ENCODE measurements at places on chromosomes 4 and X.

GRCh38 chr4:138671106-138671505, 344.5 kb upstream of the NOCT start:
- no peak for DNase-seq

GRCh38 chrX:135194684-135195083, 23.5 kb upstream of the CT55 start:
- DNase-seq: no peak

DNA sequence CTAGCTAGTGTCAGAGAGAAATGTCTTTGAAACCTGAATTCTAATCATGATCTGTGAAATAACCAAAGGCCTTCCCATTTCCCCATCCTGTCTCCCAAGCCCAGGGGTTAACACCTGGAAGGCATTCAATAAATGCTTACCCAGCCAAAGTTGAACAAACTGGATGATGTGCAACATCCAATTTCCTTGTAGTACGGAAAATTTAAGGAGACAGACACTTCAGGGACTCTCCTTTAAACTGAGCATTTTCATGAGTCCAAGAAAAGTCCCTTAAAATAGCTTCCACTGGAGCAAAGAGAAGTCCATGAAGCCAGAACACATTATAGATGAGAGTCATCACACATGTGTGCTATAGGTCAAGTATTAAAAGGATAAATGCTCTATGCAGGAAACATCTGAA, 271.2 kb downstream of the RAB28 start:
- no peak for DNase-seq

DNA sequence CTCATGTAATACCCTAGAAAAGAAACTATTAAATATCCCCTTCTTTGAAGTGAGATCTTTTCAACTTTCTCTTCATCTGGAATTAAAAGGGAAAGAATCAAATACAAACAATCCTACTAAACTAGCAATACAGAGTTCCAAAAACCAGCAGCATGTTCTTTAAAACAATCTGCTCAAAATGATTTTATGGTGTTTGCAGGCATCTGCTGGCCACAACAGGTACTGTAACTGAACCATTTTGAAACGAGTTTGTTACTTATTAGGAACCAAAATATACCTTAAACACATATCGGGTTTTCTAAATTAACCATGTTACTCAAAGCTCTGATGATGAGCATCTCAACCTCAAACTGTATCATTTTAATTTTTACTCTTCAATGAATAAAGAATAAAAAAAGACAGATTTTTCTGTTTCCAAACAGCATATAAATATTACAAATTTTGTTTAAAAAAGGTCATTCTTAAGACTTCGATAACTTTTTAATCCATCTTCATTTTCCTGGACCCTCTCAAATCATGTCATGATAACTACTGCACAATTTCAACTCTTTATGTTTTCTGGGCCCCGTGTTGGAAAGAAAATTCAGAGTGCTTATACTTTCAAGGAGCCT, 56.5 kb downstream of the ARAP2 start:
- no peak for DNase-seq

DNA sequence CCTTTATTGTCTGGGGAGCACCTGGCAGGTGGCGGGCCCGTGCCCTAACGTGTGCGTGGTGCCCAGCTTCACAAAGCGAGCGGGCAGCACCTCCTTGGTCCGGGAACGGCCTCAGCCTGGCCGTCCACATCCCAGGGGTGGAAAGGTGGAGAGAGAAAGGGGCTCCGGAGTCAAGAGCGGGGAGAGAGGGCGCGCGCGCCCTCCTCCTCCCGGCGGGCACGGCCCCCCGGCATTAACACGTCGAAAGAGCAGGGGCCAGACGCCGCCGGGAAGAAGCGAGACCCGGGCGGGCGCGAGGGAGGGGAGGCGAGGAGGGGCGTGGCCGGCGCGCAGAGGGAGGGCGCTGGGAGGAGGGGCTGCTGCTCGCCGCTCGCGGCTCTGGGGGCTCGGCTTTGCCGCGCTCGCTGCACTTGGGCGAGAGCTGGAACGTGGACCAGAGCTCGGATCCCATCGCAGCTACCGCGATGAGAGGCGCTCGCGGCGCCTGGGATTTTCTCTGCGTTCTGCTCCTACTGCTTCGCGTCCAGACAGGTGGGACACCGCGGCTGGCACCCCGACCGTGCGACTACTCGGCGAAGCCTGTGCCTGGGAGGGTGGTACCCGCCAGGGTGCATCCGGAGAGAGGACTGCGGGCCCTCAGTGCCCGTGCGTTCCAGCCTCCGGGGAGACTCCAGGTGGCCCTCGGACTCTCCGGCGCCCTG, at the start of gene KIT:
Gene KIT (plus strand): TSS at position 407 of the 701 bp plus-strand sequence. CDS start 58 bp downstream, at position 465.
- DNase-seq: no peak

GRCh38 chr4:158788516-158788915, 19.7 kb downstream of the FNIP2 start:
- DNase-seq: no peak

- DNase-seq: no peak
These were observed 229.6 kb upstream of the PGRMC2 start for GRCh38 chr4:128517096-128517738.

DNA sequence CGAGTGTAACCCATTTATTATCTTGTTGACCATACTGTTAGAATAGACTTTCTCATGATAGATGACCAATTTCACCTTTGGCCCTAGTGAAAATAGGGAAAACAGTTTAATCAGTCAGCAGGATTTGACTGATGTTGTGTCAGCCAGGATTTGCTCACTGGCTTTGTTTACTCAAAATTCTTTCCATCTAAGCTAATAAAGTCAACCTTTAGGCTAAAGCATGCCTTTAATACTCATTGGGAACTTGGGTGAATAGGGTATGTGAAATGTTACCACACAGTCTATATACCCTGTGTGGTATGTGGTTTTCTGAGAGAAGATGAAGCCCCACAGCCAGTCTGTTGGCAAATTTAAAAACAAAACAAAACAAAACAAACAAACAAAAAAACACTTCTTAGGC, 18.7 kb upstream of the SPANXB1 start:
- DNase-seq: no peak

- peak; percentile 35 for DNase-seq
These were observed 653 bp downstream of the BEX1 start for GRCh38 chrX:103063191-103063845.

DNA sequence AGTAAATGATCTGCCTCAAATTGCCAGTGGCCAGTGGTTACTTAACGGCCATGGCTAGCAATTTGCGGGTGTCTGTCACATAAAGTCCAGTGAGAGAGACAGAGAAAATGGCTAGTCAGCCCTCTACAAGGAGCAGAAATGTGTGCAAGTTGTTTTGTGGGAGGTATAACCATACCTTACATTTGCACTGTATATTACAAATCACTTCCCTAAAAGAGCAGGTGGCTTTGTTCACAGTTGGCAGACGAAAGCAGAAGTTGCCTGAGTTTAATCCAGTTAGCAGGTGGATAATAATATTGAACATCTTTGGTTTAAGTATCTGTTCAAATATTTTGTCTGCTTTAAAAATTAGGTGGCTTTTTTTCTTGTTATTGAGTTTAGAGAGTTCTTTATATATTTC, 15.6 kb downstream of the SRPX start:
- no peak for DNase-seq

- no peak for DNase-seq
These were observed 772.0 kb downstream of the TRIML1 start for GRCh38 chr4:188911199-188911598.

DNA sequence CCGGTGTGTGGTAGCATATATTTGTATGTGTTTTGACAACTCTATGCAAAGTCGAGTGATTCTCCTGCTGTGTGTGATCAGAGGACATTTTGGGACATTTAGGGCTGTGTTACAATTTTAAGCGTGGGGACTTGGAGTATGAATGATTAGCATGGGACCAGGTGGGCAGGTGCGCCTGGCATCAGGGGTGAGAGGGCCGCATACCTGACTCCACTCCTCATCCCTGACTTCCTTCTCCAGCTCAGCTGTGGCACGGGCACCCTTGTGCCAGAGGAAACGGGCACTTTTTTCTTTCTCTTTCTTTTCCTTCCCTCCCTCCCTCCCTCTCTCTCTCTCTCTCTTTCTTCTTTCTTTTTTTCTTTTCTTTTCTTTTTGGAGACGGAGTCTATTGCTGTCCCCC, 15.7 kb upstream of the PLCXD1 start:
- DNase-seq: no peak

DNA sequence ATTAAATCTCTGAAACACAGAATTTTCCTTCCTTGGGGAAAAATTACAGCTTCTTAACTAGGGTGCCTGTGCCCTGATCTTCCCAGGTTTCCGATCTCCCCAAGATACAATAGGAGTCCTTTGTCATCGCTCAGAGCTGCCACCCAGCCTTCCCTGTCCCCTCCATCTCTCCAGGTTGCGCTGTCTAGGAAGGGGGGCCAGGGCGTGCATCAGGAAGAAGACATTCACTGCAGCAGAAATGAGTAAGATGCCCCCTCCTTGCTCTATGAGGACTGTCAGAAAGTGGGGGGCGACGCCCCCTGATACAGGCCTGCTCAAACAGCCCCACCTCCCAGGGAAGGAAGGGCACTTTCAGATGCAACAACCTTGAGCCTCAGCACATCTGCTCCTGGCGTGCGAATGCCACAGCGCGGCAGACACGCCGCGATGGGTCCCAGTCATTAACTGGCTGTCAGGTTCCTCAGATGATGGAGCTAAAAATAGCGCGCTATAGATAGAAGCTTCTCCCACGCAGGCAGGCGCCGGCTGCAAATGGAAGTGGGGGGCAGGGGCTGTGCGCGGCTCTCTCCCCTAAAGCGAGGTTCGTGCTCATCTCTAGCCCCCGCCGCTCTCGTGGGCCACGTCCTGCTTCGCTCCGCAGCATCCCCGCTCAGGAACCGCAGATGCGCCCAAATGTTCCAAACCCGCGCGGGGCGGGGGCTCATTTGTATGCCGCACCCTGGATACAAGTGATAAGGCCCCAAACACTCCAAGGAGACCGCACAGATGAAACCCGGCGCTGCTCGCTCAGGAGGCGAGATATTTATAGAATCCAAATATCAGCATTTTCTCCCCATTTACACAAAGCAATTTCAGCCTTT, 57.6 kb upstream of the LGI2 start:
- DNase-seq: no peak

DNA sequence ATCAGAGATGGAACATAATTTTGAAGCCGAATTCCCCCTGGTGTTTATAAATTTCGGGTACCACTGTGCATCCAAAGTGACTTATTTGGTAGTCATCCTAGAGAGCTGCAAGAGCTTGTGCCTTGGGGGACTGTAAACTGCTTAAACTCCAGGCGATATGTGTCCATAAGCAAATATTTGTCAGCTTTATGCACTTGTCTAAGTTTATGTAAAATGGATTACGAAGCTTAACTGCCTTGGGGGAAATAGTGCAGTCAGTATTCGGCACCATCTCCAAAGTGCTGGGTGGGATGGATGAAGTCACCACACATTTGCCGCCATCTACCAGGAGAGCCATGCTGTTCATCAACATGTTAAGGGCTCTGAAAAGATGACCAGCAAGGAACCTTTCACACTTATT, 65.9 kb downstream of the CC2D2A start:
- DNase-seq: no peak

GRCh38 chr4:96093563-96093962, 253.7 kb downstream of the PDHA2 start:
- DNase-seq: no peak

- DNase-seq: no peak
These were observed 94.7 kb upstream of the PUDP start for GRCh38 chrX:7242613-7243012.

GRCh38 chr4:139801895-139802294, 136.3 kb downstream of the MGST2 start:
- no peak for DNase-seq

DNA sequence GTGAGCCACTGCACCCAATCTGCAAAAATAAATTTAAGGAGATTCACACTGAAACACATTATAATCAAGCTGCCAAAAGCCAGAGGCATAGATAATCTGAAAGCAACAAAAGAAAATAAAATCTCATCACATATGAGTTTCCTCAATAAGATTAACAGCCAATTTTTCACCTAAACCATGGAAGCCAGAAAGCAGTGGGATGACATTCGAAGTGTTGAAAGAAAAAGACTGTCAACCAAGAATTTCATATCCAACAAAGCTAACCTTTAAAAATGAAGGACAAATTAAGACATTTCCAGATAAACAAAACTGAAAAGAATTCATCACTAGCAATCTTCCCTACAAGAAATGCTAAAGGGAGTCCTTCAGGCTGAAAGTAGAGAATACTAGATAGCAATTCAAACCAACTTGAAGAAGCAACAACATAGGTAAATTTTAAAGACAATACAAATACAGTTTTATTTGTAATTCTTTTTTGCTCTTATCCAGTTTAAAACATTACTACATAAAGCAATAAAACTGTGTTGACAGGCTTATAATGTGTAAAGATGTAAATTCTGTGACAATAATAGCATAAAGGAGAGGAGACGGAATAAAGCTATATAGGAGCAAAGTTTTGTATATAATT, 23.1 kb upstream of the KLHL8 start:
- no peak for DNase-seq

Measured in urothelium cell line (cell line).